EH (cell line): ENCODE measurements at places on chromosomes 3 and 15.

GRCh38 chr3:81217101-81217500, 544.3 kb downstream of the GBE1 start:
- DNase-seq: no peak

DNA sequence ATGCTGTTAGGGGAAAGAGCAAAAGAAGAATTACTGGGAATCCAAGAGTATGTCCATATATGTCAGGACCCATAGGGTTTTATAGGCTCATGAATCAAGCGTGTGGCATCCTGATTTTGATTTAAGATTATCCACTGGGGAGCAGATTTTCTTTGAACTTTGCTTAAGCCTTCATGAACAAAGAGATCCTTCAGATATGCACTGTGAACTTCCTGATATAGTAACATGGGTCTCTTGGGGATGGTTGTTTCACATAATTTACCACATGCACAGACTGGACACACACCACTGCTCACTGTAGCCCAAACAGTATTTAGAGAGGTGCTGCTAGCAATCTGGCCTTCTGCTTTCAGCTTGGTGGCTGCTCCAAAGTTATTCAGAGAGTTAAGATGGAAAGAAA, 200.9 kb upstream of the ZPLD1 start:
- DNase-seq: peak; percentile 62

DNA sequence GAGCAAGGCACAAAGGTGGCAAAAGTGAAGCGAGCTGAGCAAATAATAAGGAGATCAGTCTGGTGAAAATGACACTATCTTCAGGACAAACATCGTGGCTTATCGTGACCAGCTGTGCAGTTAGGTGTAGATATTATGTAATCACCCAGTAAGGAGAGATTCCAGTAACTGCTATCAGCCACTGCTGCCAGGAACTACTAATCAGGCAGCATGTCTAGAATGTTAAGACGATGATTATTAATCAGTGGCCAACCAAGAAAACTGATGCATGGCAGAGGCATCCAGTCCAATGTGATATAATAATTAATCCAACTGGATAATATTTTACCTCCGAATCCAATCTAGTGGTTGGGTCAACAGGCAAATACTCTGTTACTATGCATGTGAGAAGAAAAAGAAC, 252.7 kb upstream of the ZPLD1 start:
- peak; percentile 86 for DNase-seq

DNA sequence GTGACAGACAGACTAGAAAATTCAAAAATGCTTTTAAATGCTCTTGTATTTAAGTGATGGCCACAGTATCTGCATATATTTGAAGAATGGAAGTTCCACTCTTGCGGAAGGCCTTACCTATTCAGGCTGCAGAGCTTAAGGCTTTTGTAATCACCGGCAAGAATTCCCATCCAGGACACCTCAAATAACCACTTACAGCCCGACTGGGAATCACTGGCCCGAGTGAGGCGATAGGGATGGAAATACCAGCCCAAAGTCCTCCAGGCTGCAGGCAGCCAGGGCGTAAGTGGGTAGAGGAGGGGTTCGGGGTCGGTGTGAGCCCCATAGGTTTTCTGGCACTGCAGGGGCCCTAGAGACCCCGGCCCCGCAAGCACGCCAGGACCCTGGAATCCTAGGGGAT, 9.5 kb downstream of the CMTM7 start:
- DNase-seq: no peak

- DNase-seq: no peak
Measured at GRCh38 chr15:90881181-90881977, 2.9 kb upstream of the FES start.

DNA sequence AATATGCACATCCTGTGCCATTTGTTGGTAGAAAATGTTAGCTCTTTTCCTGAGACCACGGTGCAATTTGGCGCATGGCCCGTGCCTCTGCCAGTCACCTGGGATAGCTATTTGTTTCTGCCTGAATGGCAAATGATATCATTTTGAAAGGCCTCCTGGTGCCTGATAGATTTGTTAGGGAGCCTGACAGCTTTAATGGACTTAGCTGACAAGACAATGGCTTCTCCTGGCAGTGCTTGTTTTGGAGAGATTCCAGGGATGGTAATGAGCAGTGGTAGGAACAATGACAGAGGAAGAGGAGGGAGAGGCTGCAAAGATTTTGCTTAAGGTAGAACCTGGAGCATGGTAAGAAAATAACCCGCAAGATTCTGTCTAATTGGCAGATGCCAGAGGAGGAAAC, 268.5 kb downstream of the CLSTN2 start:
- no peak for DNase-seq

DNA sequence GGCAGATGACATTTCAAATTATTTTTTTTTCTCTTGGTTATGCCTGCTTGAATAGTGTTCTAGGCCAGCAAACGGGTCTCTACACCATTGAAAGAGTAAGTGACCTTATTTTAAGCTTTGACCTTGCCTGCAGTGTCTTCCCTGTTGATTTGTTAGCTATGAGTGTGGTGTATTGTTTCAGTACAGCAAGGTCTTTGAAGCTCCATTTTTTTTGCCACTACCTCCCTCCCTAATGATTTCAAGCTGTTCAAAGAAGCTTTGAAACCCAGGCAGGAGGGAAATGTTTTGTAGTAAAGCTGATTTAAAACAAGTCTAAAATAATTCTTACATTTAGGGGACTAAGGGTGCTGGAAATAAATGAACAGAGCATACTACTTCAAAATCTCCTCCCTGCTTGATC, 1249.8 kb downstream of the ROBO1 start:
- no peak for DNase-seq

GRCh38 chr15:70046679-70047369, 50.9 kb downstream of the TLE3 start:
- no peak for DNase-seq

- no peak for DNase-seq
Measured at GRCh38 chr3:176522436-176522835, 674.8 kb downstream of the TBL1XR1 start.

DNA sequence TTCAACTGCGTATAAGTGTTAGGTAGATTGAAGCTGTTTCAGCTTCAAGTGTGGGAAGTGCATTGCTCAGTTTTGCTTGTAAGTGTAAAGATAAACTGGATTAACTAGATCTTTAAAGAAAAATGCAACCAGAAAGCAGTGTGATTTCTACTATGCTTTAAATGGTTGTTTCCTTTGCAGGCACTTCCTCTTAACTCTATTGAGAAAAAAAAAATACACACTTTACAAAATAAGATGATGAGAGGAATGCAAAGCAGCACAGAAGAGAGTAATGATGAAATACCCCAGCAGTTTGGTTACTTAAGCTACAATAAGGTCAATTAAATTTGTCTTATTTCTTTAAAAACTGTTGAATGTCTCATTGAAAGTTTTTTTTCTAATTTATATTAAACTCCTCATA, 40.8 kb downstream of the DPH6 start:
- peak; percentile 26 for DNase-seq

- peak; percentile 72 for DNase-seq
Measured at GRCh38 chr3:150763841-150764483, 993 bp upstream of the SIAH2 start.

- peak; percentile 88 for DNase-seq
Measured at GRCh38 chr3:99866261-99866761, 48.6 kb downstream of the CMSS1 start.

DNA sequence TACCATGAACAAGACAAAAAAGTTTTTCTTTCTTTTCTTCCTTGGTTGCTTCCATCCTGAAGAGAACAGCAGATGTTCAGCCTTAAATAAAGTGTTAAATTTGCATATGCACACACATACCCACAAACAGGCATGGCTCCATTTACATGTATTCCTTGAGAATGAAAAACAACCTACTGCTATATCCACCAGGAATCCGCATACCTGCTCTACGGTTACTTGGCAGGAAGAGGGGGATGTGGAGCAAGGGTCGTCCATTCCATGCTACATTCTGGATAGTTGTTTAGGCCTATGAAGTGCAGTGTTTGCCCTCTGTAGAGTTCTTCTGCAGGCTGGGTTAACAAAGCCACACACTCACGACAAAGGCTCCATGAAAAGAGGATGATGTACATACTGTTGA, 322.8 kb downstream of the KCNH8 start:
- no peak for DNase-seq

GRCh38 chr3:24722087-24722486, 227.4 kb upstream of the THRB start:
- no peak for DNase-seq

- DNase-seq: peak; percentile 85
Measured at GRCh38 chr15:66851311-66852063, 149.5 kb downstream of the SMAD6 start.

DNA sequence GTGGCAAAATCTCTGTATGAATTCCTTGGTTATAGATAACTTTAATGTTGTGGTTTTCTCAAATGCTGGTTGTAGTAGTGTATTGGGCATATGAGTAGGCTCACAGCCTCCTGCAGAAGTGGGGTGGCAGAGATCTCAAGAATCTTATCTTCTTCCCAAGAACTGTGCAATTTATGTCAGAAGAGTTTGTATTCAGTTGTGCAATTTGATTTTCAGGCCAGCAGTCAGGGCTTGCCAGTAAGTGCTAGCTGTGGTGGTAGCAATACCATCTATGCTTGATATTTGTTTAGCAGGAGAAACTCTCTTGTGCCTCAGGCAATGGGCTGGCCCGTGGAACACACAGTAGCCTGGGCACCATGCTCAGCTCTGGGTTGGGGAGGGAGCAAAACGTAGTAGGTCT, 58.4 kb upstream of the GOLIM4 start:
- no peak for DNase-seq

GRCh38 chr3:61684386-61684785, 123.0 kb downstream of the PTPRG start:
- no peak for DNase-seq

- no peak for DNase-seq
Measured at GRCh38 chr3:193662757-193663322, 69.8 kb downstream of the OPA1 start.

DNA sequence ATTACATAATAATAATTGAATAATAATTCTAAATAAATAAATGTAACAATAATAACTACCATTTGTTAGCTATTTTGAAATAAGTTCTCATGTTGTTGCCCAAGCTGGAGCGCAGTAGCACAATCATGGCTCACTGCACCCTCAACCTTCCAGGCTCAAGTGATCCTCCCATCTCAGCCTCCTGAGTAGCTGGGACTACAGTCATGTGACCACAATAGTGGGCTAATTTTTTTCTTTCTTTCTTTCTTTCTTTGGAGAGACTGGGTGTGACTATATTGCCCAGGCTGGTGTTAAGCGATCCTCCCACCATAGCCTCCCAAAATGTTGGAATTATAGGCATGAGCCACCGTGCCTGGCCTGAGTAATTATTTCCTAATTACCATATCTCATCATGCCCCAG, 30.9 kb upstream of the KCNMB3 start:
- no peak for DNase-seq

DNA sequence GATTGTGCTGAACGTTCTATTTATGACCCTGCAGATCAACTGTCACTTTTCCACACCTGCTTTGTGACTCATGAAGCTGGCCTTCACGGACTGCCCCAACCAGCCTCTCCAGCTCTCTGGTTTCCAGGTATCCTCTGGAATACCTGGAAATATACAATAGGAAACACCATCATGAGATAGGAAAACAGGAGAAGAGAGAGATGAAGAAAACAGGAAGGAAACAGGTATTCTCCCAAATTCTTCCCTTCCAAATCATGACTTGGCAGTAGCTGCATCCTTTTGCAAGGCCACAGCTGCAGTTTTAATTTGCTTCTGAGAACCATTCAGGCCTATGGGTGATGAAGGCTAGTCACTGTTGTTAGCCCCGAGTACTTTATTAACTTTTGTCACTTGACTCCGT, 909.1 kb downstream of the EPHA3 start:
- DNase-seq: no peak

DNA sequence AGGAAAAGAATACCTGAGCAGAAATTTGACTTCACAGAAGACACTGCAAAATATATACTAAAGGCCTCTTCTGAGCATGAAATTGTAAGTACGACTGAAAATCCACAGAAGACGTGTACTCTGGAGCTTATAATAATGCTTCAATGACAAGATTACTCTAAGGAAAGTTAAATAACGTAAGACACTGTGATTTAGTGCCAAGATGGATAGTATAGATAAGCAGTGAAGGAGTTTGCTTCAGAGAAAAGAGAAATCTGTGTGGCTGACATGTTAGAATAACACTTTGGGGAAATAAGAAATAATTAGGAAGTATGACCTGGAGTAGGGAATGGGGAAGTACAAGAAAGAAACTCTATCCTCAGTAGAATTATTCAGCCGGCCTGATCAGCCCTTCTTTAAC, 28.9 kb downstream of the ALDH1A2 start:
- no peak for DNase-seq

DNA sequence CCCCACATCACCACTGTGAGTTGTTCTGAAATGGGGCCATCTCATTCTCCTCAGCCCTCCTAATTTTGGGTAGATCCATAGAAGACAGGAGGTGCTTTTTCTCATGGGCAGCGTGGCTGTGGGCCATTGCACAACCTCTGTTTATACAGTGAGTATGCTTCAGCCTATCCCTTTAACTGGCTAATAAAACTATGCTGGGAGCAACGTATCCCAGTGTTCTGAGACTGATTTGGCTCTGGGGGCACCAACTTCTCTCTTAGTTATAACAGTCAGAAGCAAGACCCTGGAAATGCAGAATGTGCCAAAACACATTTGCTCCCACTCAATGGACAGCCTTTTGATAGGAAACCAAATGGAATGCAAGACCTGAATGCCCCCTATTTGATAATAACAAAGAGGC, 97.1 kb upstream of the ICE2 start:
- peak; percentile 47 for DNase-seq

DNA sequence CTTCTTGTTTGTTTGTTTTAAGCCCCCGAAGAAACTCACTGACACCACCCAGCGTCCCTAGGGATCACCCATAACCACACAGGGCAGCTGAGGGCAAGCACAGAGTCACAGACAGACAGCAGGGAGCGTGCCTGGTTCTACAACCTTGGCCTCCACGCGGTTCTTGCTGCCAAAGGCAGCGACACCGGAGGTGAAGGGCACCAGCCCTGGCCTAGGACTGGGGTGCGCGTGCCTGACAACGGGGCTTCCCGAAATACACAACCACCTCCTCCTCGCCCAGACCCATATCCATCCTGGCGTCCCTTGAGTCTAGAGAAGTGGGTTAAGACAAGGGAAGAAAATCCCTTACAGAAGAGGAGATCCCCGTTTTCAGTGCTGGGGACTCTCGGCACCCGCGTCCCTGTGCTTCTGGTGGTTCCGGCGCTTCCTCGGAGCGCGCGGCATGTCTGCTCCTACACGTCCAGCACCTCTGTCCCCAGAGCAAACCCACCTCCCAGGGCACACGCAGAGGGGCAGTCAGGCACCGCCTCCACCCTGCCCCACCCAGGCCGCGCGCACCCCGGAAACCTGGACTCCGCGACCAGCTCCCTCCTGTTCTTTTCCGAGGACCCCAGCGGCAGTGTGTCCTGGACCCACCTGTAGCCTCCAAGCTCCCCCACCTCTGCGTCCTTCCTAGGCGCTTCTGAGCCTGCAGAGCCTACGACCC, 911 bp downstream of the RFTN1 start:
- no peak for DNase-seq
